Fibroblast of villous mesenchyme (primary cell): ENCODE measurements at places on chromosomes 7 and 10. TPM values are rescaled to one million over a fixed set of nuclear protein-coding genes. Genes with fewer than 3 reads are reported as not detected.
A peak's percentile ranks its signal among the peaks of the same experiment; 100 is the strongest.

DNA sequence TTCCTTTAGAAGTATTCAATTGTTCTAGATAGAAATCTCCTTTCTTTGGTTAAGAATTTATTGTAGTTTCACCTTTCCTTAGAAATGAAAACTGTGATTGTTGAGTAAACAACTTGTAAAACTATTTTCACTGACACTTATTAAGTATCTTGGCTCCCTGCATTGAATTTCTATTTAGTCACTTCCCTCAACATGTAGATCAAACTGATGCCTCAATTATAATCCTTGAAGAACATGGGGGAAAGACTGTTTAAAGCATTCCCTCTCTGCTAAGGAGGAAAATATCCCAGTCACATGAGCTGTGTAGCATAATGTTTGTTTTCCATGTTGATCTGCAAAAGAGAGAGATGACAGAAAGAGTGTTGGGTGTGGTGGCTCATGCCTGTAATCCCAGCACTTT, 99.7 kb downstream of the PDE1C start:
- DNase-seq = no peak

DNA sequence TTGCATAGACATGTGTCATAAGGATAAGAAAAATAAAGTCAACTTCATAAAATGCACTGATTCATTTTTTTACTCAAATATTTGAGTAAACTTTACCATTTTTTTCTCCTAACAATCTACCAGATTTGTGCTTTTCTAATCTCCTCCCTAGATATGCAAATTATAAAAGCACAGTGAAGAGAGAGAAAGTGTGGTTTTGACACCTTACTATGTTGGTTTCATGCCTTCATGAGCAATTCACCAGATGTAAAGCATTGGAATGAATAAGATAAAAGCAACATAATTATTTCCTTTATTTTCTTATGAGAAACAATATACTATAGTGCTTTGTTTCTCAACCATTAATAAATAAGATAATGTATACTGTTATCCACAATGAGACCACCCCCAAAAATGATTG, 432.5 kb upstream of the PCDH15 start:
- no peak for DNase-seq

MUC12 gene
- under 0.01 TPM in 1 of 2 replicates, not detected in the other for total RNA-seq

DNA sequence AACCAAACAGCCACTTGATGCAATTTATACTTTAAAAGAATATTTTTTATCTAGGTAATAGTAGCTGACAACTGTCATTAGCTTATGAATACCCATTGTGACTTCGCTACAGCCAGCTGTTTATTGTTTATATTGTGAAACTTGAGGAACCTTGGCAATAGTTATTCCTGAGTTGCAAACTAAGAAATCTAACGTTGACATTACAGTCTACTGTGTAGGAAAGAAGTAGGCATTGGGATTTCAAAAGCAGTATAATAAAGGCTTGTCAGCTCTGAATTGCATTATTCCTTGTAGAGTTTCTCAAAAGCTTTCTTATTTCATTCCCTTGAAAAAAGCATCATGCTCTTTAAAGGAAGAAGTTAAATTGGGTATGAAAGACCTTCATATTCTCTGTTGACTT, 42.7 kb upstream of the OIT3 start:
- no peak for DNase-seq

GRCh38 chr7:46424934-46425333, 503.9 kb upstream of the IGFBP3 start:
- peak; percentile 11 for DNase-seq

RADIL gene
- total RNA-seq = under 0.01 and 0.32 TPM in 2 replicates

C10orf143 gene
- under 0.01 and 1.3 TPM in 2 replicates for total RNA-seq

DNA sequence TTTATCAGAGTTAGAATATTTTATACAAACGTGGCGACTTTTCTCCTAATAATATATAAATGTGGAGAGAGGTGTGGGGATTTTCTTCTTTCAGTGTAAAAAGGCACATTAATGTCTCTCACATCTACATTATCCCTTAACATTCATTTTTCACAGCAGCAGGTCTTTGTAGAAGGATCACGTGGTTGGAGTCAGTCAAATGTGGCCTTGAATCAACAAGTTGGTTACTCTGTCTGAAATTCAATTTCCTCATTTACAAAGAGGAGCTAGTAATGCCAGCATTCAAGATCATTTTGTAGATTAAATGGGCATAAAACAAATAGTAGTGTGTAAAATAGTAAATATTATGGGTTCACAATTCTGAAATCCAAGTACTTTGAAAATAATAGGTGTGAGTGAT, 183.1 kb upstream of the SEMA3E start:
- no peak for DNase-seq

- no peak for DNase-seq
These were observed 7.5 kb upstream of the SND1 start for GRCh38 chr7:127644484-127644883.

- DNase-seq = no peak
These were observed 29.2 kb downstream of the CSGALNACT2 start for GRCh38 chr10:43167498-43167889.

ADAP1 gene
- 1.3 and 2.3 TPM in 2 replicates for total RNA-seq

FGFR2 gene
- 0.32 and 0.86 TPM in 2 replicates for total RNA-seq

- DNase-seq = peak; percentile 45
These were observed 5.5 kb downstream of the VSTM4 start for GRCh38 chr10:49109669-49110340.

NKX2-3 gene
- not detected in 2 replicates for total RNA-seq

GRCh38 chr10:69994262-69994661, 58.4 kb upstream of the MACROH2A2 start:
- peak; percentile 62 for DNase-seq

DNA sequence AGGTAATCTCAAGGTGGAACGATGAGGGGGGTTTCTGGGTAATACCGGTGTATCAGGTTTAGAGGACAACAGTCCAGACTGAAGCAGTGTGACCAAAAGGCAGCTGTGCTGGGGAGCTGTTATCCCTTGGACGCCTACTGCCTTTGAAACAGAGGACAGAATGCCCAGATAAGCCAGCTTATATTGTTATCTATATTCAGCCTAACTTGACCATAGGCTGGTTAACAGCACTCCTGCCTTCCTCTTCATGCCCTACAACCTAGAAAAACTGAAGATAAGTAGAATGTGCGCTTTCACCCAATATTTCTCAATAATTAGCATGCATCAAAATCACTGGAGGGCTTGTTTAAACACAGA, 44.9 kb downstream of the IL6 start:
- DNase-seq = no peak

DNA sequence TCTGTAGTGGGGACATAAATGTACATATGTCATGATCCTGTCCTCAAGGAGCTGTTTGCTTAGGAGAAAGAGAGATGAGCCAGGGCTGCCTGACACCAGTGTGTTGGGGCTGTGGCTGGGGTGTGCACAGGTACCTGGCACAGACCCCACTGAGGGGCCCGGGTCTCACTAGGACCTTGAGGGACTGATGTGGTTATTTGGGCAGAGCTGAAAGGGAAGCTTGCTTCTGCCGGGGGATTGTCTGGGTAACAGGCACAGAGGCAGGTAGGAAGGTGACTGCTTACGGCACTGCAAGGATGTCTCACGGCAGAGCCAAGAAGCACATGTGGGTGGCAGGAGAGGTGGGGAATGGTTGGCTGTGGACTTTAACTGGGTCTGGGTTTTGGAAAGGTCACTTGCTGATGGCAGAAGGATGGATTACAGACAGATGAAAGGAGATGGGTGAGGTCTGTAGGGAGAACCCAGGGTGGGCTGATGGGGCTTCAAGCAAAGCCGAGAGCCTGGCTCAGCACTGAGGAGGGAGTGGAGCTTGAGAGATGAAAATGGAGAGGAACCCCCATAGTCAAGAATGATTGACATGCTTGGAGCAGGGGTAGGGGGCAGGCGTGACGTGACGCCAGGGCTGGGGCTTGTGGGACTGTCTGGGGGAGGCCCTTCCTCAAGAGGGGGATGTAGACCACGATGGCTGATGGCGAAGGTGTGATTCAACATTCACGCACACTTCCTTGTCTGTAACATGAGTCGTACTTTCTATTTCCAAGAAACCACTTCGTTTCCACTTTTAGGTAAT, 207.7 kb upstream of the SHH start:
- DNase-seq = no peak

DNA sequence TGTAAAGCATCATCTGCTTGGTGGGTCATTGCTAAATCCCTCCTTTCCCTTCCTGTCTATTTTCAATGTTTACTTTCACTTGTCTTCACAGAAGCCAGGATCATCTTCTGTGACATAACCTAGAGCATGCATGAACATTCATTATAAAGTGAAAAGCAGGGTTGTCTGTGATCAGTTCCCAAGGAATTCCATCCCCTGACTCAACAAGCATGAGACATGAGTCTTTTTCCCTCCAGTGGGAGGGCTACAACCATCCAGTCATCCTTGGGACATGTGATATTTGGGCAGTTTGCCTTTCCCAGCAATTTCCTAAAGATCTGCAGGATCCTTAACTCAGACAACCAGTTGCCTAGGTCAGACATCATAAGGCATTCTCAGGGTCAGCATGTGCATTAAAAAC, 166.3 kb upstream of the TMEM196 start:
- peak; percentile 39 for DNase-seq

- no peak for DNase-seq
These were observed 87.0 kb downstream of the ADD3 start for GRCh38 chr10:110094786-110095185.

DNA sequence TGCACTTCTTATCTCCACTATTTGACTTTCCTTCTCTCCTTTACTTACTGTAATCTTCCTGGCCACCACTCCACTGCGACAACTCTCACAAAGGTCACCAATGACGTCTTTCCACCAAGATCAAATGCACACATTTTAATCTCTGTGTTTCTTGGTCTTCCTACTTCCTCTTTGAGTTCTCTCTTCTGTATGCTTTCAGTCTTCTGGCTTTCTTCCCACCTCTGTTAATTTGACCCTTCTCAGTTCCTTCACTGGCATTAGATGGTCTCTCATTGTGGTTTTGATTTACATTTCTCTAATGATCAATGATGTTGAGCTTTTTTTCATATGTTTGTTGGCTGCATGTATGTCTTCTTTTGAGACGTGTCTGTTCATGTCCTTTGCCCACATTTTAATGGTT, 31.9 kb downstream of the FAM107B start:
- DNase-seq = no peak

MLXIPL gene
- total RNA-seq = not detected in 2 replicates

C10orf95 gene
- not detected in 2 replicates for total RNA-seq

DNA sequence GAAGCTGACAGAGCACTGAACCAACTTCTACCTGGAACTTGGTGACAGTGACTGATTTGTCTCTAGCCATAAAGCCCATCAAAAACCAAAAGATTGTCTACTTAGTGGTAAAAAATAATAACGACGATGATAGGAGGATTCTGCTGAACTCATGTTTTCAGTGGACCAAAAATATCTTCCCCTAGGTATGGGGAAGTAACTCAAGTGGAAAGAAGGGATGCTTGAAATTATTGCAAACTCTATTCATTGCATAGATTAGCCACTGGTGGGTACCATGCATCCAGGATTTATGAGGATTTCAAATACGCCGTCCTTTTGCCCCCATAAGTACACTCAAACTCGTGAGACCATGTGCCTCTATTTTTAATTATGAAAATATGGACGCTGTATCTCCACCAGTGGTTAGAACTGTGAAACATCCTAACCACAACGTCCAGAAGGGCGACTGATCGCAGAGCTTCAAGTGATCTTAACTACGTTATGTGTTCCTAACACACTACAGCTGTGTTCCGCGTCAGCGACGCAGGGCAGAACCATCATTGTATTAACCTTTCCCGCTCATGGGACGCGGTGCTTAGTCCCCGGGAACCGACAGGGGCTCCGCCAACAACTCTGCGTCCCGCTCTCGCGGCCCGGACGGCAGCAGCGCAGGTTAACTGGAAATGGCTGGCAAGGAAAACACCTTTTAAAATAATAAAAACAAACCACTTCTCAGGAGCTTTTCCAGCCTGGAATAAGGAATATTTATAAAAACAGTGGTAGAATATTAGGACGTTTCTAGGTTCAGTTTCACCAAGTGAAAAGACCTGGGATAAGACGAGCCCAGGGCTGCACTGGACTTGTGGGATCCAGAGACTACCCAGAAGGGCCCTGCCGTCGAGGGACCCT, 776 bp downstream of the PEX1 start:
- peak; percentile 64 for DNase-seq

GRCh38 chr7:19351341-19352304, 206.4 kb upstream of the FERD3L start:
- DNase-seq = no peak

DNA sequence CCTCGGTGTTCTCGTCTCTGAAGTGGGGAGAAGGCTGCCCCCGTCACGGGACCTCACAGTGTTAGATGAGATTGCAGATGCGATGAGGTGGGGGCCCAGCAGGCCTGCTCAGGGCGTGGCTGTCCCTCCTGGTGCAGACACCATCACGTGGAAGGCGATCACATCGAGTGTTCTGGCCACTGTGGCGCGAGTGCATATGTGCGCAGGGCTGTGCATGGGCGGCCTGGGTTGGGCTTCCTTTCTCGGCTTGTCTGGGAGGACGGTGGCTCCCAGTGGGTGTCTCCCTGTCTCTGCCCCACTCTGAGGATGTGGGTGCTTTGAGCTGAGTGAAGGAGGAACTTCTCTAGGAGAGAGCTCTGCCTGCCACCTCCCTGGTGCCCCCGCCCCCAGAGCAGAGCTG, 83.1 kb downstream of the LHPP start:
- no peak for DNase-seq

EEPD1 gene
- 5.2 and 9.3 TPM in 2 replicates for total RNA-seq

- peak; percentile 94 for DNase-seq
These were observed 29.6 kb downstream of the AMZ1 start for GRCh38 chr7:2717293-2718261.

DNA sequence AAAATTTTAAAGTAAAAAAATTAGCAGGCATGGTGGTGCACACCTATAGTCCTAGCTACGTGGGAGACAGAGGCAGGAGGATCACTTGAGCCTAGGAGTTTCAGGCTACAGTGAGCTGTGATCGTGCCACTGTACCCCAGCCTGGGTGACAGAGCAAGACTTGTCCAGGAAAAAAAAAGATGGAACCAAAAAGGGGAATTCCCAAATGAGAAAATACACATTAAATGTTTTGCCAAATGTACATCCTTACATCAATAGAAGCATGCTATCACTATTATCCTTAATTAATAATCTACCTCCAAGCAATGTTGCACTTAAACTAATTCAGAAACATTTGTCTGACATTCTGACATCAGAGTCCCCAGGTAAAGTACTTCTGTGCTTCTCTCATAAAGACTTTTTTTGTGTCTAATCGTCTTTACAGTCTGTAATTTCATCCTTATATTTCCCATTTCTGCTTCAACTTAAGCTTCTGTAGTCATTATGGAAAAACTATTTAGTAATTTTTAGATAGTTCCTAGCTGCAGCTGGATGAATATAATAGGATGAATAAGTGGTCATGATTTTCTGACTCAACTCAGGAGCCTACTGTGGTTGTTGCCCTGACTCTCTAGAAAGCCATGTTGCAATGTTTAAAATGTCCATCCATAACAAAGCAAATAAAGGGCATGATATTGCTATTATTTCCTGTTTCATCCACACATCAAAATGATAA, 57.7 kb downstream of the MYPN start:
- no peak for DNase-seq
